NCI-H1092 (cell line): ENCODE measurements at places on chromosomes 3 and 15.

DNA sequence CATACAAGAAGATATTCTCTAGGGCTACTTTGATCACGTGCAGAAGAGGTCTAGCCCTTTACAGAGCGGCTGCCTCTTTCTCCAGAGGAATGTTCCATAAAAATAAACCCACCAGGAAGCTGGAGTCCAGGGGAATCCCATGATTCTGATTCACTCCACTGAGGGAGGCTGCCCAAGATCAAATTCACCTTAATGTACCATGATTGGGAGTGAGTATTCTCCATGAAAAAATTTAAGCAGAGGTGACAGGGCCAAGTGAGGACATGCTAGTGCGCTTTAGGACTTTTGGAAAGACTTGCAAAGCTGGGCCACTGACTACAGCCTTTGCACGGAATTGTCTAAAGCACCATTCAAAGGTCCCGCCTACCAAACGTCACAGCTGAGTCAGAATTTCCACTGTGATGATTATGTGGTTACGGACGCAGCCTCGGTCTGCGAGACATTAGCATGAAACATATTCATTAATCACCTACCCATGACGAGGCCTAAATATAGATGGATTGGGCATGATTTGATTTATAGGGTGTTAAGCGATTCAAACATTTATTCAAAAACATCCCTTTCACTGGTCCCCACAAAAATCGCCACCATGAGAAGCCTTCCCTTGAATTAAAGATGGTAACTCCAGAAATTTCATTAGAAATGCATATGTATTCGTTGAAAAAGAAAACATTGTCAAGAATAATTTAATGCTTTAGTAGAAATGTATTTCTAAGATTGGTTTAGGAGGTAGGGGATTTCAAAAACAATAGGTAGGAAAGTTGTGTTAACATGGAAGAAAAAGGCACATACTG, 152.6 kb downstream of the GREM1 start:
- no peak for DNase-seq

DNA sequence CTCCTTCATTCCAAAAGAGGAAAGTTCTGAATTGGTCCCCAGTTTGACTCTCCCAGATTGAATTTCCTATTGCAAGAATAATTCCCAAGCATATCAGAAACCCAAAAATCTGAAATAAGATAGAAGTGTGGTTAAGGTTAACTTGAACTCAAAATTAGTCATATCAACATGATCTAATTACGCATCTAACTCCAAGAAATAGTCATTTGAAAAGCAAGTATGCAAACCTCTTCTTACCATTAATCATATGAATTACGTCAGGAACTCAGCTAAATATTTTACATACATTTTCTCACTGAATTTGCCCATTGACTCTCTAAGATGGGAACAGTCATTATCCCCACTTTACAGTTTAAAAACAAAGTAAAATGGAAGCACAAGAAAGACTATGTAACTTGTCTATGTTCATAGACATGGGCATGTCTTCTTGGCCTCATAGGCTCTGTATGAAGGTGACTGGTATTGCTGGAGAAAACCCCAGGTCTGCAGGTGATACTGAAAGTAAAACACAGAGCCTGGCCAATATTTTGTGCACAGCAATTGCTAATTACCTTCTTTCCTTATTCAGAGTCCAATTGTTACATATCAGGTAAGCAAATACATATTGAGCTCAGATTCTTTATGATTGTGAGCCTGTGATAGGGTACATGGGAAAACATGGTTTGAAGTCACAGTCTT, 139.2 kb downstream of the ATP8B4 start:
- no peak for DNase-seq

GRCh38 chr3:94137377-94137776, 74.5 kb downstream of the NSUN3 start:
- DNase-seq, result no peak

DNA sequence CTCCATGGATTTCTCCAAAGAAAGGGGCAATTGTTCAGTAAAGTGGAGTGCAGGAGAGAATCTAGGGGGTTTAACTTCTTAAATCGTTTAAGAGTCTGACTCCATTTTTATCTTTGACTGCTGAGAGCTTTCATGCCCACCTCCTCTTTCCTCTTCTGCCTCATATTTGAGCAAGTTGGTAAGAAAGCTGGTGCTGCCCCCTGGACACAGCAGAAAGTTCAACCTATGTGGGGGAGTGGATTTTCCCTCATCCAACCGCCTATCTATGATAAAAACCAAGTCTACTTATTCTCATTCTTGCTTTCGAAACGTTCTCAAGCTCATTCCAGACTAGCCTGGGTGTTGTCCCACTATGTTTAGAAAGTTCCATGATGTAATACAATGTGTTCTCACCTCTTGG, 26.0 kb downstream of the HHLA2 start:
- DNase-seq, result no peak

- no peak for DNase-seq
These were observed 712 bp upstream of the MME start for GRCh38 chr3:155079468-155079745.

DNA sequence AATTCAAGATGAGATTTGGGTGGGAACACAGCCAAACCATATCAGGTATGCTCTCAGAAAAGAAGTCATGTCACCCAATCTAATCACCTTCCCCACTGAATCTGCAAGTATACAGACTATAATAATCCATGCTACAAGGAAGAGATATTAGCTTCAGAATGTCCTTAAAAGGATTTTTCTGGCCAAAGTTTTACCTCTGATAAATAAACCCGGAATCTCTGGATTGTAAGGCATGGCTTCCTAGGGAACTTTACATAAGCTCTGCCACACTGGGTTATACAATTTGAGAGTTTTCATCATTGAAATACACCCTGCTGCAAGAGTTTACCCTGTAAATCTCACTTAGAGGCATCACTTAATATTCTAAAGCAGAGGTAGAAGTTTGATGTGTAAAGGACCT, 330.5 kb upstream of the KCNMB2 start:
- no peak for DNase-seq

DNA sequence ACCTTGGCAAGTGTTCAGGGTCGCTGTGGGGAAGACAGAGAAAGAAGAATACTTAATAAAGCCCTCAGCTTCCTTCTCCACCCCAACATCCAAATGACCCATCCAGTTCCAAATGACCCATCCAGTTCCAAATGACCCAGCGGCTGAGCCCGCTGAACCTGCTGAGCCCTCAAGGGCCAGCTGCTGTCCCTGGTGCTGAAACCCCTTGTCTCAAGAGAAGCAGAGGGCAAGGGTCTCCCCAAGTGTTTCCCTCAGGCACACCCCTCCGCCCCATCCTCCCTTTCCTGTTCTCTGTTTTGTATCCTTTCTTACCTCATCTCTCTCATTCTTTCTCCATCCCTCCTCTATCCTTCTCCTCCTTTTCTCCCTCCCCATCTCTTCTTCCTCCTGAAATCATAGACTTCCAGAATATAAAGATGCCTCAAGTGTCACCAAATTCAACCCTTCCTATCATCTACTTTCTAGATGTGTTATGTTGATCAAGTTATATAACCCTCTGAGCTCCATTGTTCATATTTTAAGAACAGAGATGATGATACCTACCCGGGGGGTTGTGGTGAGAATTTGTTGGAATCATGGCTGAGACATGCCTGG, 29.0 kb downstream of the CCDC33 start:
- no peak for DNase-seq

DNA sequence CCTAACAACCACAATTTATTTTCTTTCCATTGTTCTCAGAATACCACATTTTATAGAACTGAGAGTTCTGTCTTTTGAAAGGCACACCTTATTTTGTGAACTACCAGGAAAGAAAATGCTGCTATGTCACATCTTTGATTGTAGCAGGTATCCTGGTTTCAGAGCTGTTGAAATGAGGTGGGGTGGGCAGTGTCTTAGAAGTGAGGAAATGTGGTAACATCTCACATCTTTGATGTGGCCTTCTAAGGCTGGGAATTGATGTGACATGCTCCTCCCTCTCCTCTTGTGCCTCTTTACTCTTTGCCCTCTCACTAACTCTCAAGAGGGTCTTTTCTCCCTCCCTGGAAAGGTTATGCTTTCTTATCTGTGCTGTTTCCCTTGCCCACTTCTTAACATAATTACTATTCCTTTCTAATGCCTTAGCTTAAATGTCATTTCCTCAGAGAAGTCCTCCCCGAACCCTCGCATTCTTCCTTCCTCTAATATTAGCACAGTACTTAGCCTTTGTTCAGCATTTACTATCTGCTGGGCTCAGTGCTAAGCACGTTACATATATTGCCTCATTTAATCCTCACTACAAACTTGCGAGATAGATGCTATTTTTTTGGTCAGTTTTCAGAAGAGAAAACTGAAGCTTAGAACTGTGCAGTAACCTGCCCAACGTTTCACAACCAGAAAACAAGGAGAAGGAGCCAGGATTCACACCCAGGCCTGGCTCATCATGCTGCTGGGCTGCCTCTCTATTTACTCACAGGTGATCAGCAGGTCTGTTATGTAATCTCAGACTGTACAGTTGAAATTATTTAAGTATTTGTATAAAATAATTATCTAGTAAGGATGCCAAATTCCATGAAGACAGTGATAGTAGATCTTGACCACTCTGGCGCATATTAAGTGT, 24.0 kb upstream of the SPTSSB start:
- DNase-seq, result no peak

DNA sequence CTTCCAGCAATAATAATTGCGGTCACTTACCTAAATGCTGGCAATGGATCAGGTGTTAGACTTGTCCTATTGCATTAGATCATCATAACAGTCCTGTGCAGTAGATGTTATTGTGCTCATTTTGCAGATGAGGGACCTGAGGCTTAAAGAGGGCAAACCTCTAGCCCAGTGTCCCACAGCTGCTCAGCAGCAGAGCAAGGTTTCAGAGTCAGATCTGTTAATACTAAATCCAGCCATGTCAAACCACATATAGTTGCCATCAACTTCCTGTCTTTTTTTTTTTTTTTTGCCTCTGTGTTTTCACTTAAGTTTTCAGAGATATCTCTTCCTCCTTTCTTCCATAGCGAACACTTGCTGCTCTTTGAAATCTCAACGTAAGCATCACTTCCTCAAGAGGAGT, 12.1 kb downstream of the FEZF2 start:
- no peak for DNase-seq

DNA sequence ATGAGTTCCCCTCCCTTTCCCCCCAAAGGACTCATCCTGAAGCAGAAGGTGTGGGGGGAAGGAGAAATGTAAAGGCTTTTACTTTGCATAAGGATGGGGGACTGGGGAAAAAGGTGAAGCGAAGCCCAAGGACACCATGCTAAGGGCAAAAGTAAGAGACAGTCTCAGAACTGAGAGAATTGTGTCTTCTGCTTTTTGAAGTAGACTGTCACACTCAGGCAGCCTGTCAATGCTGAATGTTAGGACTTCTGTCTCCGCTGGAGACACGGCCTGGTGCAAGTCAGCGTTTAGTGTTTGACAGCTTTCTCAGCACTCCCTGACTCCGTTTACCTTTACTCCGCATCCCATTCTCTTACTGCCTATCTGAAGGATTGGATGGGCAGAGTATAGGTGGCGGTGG, 13.8 kb downstream of the RBM5 start:
- no peak for DNase-seq

DNA sequence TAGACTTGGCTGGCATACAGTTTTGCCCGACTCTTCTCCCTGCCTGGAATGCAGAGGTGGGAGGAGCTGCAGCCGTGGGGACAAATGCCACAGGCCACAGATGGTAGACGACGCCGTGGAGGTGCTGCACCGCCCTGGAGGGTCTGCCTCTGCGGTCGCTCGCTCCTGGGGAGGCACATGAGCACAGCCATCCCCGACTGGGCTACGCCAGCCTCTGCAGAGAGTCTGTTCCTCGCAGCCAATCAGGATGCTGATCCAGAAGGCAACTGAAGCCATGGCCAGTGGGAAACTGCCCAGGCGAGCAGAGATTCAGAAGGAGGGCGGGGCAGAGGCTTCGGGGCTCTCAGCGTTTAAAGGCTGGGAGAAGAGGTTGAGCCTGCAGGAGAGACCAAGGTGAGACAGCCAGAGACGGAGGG, 11.9 kb upstream of the LRRC15 start:
- DNase-seq, result no peak

- no peak for DNase-seq
These were observed 6.0 kb downstream of the CHCHD4 start for GRCh38 chr3:14118400-14119381.

- no peak for DNase-seq
These were observed 204.9 kb upstream of the CGNL1 start for GRCh38 chr15:57171426-57171825.

DNA sequence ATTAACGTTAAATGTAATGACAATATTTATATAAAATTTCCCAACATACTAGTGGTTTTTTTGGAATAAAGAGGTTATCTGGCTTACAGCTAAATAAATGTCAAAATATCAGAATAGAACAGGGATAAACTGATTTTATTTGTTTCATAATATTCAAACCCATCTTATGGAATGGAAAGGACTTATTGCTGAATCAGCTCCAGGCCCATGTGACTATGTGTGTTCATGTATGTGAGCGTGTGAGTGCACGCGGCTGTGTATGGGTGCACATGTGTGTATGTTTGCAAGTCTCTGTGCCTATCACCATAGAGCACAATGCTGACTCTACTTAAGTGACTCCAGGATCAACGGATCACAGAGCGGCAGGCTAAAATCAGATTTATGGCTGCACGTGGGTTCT, 392.3 kb upstream of the GRM7 start:
- no peak for DNase-seq

DNA sequence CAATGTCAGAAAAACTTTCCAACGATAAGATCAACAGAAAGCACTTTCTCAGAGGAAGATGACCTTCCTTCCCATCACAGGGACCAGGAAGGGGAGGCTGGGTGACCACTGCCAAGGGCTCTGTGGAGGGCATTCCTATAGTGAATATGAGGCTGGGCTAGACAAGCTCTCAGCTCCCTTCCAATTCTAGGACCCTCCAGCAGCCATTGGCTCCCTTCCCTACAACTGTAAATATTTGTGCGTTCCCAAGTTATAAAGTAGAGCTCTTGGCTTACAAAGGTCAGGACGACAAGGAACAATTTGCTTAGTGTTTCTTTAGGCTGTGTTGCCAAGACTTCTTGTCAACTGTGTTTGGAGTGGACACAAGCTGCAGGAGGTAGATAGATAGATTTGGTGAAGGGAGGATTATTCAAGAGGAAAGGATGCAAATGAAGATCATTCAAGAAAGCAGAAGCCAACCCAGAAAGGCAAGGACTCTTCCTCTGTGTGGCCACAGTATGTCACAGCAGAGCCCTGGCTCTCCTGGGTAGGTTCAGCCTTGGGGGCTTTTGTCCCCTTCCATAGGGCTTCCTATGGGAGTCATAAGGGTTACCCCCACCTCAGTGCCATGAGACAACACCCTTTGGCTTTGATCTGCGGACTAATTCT, 223.6 kb upstream of the TLE3 start:
- no peak for DNase-seq

GRCh38 chr15:42772144-42772543, 35.2 kb upstream of the CDAN1 start:
- no peak for DNase-seq

- DNase-seq, result no peak
These were observed 41.7 kb downstream of the APH1B start for GRCh38 chr15:63319065-63319464.
